ENCODE measurements at places on chromosomes 2 and 18.
A peak's percentile ranks its signal among the peaks of the same experiment; 100 is the strongest.

DNA sequence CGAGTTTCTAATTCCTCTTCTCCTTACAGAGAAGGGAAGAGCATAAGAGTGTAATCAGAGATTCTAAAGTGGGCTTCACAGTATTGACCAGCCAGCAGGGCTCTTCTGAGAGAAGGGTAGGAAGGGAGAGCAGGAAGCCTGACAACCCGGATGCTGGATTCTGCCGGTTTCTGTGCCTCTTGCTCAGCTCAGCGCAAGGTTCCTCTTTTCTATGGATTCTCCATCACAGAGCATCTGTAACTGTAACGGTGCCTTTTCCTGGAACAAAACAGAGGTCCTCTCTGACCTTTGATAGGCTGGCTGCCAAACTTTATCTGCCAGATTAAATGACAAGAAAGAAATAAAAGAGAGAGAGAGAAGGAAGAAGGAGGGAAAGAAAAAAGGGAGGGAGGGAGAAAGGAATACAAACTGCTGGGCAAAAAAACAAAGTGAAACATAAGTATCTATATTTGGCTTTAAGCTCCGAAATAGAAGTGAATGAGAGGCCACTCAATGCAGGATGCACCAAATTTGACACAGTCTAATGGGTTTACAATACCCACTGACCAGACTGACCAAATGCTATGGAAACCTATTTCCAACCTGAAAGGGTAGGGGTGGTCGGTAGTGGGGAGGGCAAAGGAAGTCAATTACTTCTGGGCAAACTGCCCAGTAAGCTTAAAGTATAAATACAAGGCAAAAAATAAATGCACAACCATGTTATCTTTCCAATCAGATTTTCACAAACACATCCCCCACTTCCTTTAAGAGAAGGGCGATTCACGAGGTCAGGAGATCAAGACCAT is 59.2 kb downstream of the PIEZO2 start:
- no peak for DNase-seq

GRCh38 chr2:241501551-241501950 is 6.8 kb downstream of the STK25 start:
- DNase-seq = no peak

DNA sequence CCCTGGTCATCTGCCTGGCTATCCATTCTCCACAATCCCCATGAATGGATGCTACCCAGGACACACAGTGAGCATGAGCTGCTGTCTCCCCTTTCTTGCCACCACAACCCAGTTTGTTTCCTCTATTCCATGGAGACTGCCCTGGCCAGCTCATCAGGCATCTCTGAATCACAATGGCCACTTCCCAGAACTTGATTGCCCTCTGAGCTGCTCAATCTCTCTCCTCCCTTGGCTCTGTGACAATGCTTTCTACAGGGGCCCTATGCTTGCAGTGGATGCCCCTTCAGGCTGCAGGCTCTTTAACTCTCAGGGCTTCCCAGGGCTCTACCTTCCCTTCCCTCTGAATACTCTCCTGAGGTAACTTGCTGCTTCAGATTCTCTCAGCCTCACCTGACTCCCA is 14.4 kb upstream of the SLC4A5 start:
- peak; percentile 29 for DNase-seq

GRCh38 chr2:143071185-143071876 is 57.9 kb upstream of the ARHGAP15 start:
- no peak for DNase-seq

- DNase-seq = no peak
These were observed 230.8 kb upstream of the LINC00305 start for GRCh38 chr18:64379662-64380061.

Measured in right forelimb (tissue), 1 donor.